Heart left ventricle (tissue), 16 donors: ENCODE measurements at places on chromosomes 11 and 22. TPM values are rescaled to one million over a fixed set of nuclear protein-coding genes. Genes with fewer than 3 reads are reported as not detected.
A peak's percentile ranks its signal among the peaks of the same experiment; 100 is the strongest.

DNA sequence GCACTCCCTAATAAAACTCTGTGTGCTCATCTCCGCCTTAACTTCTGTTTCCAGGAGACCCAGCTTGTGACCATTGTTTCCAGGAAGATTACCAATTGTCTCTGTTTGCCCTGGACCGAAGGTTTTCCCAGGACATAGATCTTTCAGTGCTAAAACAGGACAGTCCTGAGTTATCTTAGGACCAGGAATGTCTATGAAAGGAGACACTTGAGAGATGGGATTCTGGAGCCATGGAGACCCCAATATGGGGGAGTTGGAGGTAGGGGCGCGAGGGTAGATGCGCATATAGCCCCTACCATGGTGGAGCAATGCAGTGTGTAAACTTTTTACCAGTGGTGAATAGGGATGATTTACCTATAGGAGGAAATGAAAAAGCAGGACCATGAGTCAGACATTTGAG lies 10.2 kb upstream of the PRAME start:
- no peak for DNase-seq

DNA sequence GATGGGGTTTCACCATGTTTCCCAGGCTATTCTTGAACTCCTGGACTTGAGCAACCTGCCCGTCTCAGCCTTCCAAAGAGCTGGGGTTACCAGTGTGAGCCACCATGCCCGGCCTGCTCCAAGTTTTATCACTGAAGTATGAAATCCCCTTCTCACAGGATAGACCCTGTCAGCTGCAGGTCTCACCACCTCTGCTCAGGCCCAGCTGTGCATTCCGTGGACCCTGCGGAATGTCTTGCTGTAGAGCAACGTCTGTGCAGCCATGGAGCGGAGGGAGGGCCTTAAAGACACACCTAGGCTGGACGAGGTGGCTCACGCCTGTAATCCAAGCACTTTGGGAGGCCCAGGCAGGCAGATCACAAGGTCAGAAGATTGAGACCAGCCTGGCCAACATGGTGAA lies 625.4 kb downstream of the BRD1 start:
- DNase-seq: peak; percentile 2

DNA sequence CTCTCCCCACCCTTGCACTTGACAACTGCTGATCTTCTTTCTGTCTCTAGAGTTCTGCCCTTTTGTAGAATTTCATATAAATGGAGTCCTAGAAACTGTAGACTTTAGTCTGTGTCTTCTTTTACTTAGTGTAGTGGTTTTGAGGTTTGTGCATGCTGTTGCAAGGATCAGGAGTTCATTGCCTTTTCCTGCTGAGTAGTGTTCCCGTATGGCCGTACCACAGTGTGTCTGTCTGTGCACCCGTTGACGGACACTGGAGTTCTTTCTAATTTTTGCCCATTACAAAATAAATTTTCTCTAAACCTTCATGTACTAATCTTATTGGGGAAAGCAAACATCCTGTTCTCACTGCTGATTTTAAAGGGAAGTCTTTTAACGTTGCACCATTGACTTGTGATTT lies 138.1 kb downstream of the TBC1D22A start:
- DNase-seq: no peak

- DNase-seq: no peak
Measured at GRCh38 chr11:10285148-10285802, 8.7 kb downstream of the SBF2 start.

- no peak for DNase-seq
Measured at GRCh38 chr11:35324981-35325380, 94.4 kb downstream of the SLC1A2 start.

DNA sequence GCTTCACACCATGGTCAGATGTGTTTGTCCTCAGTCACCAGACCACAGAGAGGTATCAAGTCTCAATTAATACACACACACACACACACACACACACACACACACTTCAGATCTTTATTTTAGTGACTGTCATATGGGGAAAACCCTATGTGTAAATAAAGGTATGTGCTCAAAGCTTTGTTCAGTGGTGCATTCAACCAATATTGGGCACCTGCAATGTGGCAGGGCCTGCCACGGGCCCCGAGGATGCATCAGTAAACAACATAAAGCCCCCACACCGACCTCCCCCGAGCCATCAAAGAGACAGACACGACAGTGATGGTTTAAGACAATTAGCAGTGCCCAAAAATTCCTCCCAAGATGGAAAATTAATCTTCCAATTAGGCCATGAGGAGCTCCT lies 51.6 kb downstream of the SHANK2 start:
- DNase-seq: no peak

RASD2 gene
- total RNA-seq: 8.8 TPM

OTOG gene
- not detected for total RNA-seq
